Left lobe of liver (tissue), 2 donors: ENCODE measurements at places on chromosomes 4 and X. TPM values are rescaled to one million over a fixed set of nuclear protein-coding genes. Genes with fewer than 3 reads are reported as not detected.

DNA sequence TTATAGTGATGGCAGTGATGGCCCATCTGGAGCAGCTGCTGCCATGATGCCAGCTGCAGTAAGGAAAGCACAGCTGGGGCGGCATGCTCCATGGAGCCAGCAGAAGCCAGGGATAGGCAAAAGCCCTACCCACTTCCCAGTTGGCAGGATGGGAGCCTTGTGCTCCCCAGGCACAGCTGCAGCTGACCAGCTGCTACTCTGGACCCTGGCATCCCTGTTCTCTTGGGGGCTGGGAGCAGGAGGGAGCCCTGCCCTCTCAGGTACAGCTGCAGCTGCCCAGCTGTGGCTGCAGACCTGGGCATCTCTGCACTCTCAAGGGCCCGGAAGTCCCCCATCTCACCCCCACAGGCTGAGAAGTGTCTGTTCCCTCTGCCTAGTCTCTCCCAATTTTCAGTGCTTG lies 531.9 kb downstream of the PCDH18 start:
- no peak for DNase-seq

GRCh38 chr4:56927196-56927595 lies 19.5 kb downstream of the REST start:
- DNase-seq = no peak

GRCh38 chr4:78937837-78938236 lies 1.4 kb downstream of the PAQR3 start:
- no peak for DNase-seq

DNA sequence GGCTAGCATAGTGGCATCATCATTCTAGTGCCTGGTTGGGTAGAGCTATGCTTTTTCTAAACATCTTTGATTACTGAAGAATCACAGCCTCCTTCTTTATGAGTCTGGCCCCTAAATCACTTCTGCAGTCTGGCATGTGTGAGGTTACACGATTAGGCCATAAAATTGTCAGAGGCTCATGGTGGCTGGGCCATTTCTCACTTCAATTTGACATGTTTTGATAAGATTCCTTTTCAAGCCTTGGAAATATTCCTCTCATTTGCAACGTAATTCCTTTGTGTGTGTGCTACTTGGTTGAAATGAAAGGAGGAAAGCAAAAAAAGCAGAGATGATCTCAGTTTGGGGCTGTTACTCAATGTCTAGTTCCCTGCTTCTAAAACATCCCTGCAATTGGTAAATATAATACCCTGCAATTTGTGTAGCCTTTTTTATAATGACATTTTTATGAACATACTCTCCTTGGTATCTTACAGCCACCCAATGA lies 6.2 kb downstream of the CCKAR start:
- DNase-seq = no peak

- peak; percentile 47 for DNase-seq
These were observed 160.2 kb downstream of the NHS start for GRCh38 chrX:17535229-17535628.

- DNase-seq = no peak
These were observed 25.7 kb upstream of the TRPC3 start for GRCh38 chr4:121977251-121978171.

- DNase-seq = no peak
These were observed 1.8 kb downstream of the PNMA5 start for GRCh38 chrX:152992115-152992514.

DNA sequence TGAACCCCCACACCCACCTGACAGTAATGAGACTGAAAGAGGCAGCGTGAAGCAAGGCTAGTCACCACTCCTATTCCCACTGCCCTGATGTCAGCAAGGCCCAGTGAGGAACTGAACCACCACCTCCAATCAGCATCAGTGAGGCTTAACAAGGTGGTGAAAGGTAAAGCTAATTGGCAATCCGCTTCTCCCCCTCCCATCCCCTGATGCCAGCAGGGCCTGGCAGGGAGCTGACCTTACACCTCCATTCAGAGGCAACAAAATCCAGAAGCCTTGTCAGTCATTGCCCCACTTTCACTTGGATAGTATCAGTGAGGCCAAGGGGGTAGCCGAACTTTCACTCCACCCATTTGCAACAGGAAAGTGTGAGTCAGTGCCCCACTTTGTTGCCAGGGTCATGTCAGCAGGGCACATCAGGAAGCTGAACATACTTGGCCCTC lies 60.8 kb downstream of the AWAT2 start:
- DNase-seq = no peak

GRCh38 chrX:53483838-53484405 lies 49.8 kb upstream of the HSD17B10 start:
- DNase-seq = no peak

Gene LPAR4
- total RNA-seq = not detected

Gene TIMP1
- total RNA-seq = 102 TPM

Gene CXorf49B
- not detected for total RNA-seq

Gene ZFYVE28
- total RNA-seq = 12.7 TPM
